ENCODE measurements at places on chromosomes 5 and 9. TPM values are rescaled to one million over a fixed set of nuclear protein-coding genes. Genes with fewer than 3 reads are reported as not detected.

DNA sequence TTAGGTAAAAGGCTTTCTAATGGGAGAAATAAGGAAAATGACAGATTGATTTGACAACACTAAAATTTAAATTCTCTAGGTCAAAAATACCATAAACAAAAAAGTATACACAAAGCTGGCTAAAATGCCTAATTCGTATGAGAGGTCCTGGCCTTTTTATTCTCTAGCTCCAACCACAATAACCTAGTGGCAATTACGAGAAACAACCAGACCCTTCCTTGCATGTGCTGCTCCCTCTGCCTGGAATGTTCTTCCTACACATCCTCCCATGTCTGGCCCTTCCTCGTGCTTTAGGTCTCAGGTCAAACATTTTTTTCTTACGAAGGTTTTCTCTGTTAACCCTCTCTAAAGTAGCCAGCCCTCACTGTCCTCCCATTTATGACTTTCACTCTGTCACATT lies 176.4 kb upstream of the PLPPR1 start:
- H3K36me3 ChIP-seq, result no peaks in the 10 kb centered on the region
- H3K27me3 ChIP-seq, result no peaks in the 10 kb centered on the region
- DNase-seq, result no peak
- no peak overlapping the region for H3K27ac ChIP-seq
- H3K4me3 ChIP-seq, result no peak overlapping the region
- no peaks in the 10 kb centered on the region for H3K4me1 ChIP-seq

RELL2 gene
- total RNA-seq, result 3.8 TPM

GRCh38 chr5:174514983-174515394 lies 209.4 kb upstream of the MSX2 start:
- no peaks in the 10 kb centered on the region for H3K36me3 ChIP-seq
- no peak for DNase-seq
- H3K4me3 ChIP-seq, result no peak overlapping the region
- no peaks in the 10 kb centered on the region for H3K4me1 ChIP-seq

- no peak overlapping the region for H3K4me3 ChIP-seq
- no peak overlapping the region for H3K27ac ChIP-seq
- H3K4me1 ChIP-seq, result no peaks in the 10 kb centered on the region
- no peaks in the 10 kb centered on the region for H3K27me3 ChIP-seq
- no peaks in the 10 kb centered on the region for H3K36me3 ChIP-seq
Measured at GRCh38 chr9:25700430-25700829, 22.2 kb upstream of the TUSC1 start.

DNA sequence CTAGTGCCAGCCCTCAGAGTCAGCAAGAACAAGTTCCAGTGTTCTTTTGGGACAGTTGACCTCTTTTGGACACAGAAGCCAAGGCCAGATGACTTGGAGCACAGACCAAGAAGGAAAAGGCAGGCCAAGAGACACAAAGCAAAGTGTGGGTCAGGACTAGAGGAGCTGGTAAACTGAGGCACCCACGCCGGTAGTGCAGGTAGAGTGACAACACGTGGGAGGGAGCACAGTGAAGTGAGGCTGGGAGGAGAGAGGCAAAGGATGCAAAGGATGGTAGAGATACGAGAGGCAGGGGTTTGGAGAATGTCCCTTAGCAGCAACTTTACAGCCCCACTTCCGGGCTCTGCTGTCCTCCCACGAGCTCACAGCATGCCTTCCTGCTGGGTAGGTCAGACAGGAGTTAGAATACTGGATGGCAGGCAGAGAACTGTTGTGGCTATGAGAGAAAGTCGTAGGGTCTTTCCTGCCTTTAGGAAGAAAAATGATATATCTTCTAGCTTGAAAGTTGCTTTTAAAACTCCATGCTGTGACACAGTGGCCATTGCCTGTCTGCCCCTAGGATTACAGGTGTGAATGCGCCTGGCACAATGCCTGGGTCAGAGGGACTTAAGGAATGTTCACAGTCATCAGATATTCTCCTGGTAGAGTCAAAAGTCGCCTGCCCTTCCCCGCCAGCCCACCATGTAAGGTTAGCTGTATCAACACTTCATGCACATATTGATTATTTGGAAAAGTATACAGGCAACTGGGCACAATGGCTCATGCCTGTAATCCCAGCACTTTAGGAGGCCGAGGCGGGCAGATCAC lies 97.9 kb downstream of the PDE8B start:
- peaks cover 17% of the 10 kb centered on the region for H3K4me1 ChIP-seq
- no peak overlapping the region for H3K27ac ChIP-seq
- H3K27me3 ChIP-seq, result no peaks in the 10 kb centered on the region
- DNase-seq, result no peak

DNA sequence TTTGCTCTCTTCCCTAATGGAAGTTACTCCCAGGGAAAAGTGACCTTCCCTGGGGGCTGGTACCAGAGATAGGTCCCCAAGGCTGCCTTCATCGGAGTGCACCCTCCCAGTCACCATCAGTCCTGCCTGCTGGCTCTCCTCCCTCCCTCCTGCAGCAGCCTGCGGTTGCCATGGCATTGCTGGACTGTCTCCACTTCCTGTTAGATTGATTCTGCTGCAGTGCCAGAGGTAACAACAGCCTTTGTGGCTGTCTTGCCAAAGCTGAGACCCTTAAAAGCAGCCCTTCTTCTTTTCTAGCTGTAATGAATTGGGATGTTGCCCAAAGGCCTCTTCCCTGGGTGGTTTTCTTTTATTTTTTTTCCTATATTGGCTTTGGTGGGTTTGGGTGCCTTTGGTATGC lies 78.1 kb upstream of the PRLR start:
- peaks cover 61% of the 10 kb centered on the region for H3K27me3 ChIP-seq
- H3K36me3 ChIP-seq, result no peaks in the 10 kb centered on the region
- H3K27ac ChIP-seq, result no peak overlapping the region
- no peak overlapping the region for H3K4me3 ChIP-seq
- H3K4me1 ChIP-seq, result peaks cover 6% of the 10 kb centered on the region

GRCh38 chr5:6378766-6379103 lies 388 bp upstream of the MED10 start:
- no peaks in the 10 kb centered on the region for H3K27me3 ChIP-seq
- no peak for DNase-seq
- no peak overlapping the region for H3K27ac ChIP-seq

RNF183 gene
- not detected for total RNA-seq

KIF4B gene
- not detected for total RNA-seq

- no peak overlapping the region for H3K27ac ChIP-seq
- no peak for DNase-seq
Measured at GRCh38 chr5:66560371-66560770, 35.8 kb upstream of the MAST4 start.

DNA sequence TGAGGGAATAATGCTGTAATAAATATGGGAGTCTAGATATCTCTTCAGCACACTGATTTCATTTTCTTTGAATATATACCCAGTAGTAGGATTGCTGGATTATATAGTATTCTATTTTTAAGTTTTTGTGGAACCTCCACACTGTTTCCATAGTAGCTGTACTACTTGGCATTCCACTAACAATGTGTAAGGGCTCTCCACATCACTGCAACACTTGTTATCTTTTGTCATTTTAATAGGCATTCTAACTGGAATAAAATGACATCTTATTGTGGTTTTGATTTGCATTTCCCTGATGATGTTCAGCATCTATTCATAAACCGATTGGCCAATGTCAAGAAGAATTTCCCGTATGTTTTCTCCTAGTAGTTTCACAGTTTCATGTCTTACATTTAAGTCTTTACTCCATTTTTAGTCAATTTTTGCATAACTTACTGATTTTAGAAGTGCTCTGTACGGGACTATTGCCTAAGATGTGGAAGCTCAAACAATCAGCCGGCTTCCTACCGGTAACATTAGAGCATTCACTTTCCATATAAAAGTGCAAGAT lies 1078.8 kb downstream of the TAF11L14 start:
- DNase-seq, result no peak
- no peak overlapping the region for H3K27ac ChIP-seq
- H3K27me3 ChIP-seq, result no peaks in the 10 kb centered on the region

ALDH1A1 gene
- total RNA-seq, result not detected

FGD3 gene
- total RNA-seq, result not detected

CDH6 gene
- total RNA-seq, result 7.2 TPM

GRCh38 chr5:39521940-39522590 lies 97.3 kb upstream of the DAB2 start:
- H3K27ac ChIP-seq, result 0 out of 2 replicates have a peak overlapping the region, but pooled peaks have one; percentile 12
- no peak overlapping the region for H3K4me3 ChIP-seq
- no peaks in the 10 kb centered on the region for H3K27me3 ChIP-seq
- H3K36me3 ChIP-seq, result no peaks in the 10 kb centered on the region

DNA sequence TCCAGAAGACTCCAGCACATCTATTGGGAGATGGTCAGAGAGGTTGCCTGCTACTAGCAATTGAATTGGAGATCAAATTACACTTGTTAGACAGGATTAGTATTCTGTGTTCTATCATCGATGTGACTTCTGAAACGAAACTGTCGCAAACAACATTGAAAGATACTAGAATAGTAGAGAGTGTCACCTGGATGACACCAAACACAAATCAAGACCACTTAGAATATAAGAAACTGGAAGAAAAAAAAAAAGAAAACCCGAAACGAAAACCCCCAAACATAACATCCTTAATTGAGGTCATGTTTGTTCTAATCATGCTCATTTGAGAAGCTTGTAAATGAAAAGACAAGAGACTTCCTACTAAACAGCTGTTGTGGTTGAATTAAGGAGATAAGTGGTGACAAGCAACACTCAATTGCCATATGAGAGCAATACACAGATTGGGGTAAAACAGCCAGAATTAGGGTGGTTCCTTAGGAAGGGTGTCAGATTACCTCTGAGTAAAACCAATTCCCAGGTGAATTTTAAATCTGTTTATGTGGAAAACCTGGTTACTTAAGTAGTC lies 97.6 kb downstream of the BASP1 start:
- H3K4me3 ChIP-seq, result no peak overlapping the region
- H3K27ac ChIP-seq, result 0 out of 2 replicates have a peak overlapping the region, but pooled peaks have one; percentile 28
- H3K4me1 ChIP-seq, result peaks cover 30% of the 10 kb centered on the region
- no peaks in the 10 kb centered on the region for H3K36me3 ChIP-seq
- DNase-seq, result peak; percentile 41

DNA sequence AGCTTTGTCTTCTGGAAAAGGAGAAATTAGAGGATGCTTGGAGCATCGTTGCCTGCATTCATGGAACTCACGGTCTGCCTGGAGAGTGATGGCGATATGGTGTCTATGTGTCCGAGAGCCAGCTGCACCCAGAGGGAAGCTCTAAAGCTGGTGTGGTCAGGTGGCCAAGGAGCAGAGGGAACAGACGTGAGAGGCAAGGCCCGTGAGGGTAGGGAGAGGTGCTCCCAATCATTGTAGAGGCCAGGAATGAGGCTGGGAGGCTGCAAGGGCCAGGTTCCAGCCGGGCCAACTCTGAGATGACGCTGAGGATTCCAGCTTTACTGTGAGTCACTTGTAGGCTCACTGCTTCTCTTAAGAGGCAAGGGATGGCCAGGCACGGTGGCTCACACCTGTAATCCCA lies 7.6 kb downstream of the FGD3 start:
- no peaks in the 10 kb centered on the region for H3K36me3 ChIP-seq
- H3K27me3 ChIP-seq, result no peaks in the 10 kb centered on the region
- no peaks in the 10 kb centered on the region for H3K4me1 ChIP-seq
- no peak overlapping the region for H3K4me3 ChIP-seq

DNA sequence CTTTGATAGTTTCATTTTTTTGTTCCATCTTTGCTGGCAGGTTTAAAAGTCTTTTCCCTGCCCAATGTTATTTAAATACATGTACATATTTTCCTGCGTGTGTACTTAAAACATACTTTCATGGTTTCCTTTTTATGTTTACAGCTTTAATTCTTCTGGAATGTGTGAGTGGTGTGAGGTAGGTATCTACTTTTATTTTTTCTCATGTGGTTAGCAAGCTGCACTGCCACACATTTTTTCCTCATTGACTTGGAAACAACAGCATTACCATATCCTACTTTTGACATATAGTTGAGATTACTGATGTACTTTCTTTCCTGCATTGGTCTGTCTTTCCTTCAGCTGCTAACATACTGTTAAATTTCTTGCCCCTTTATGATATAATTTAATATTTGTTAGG lies 51.4 kb upstream of the COL15A1 start:
- peaks cover 23% of the 10 kb centered on the region for H3K4me1 ChIP-seq
- H3K36me3 ChIP-seq, result no peaks in the 10 kb centered on the region
- DNase-seq, result no peak
- H3K27me3 ChIP-seq, result no peaks in the 10 kb centered on the region

DNA sequence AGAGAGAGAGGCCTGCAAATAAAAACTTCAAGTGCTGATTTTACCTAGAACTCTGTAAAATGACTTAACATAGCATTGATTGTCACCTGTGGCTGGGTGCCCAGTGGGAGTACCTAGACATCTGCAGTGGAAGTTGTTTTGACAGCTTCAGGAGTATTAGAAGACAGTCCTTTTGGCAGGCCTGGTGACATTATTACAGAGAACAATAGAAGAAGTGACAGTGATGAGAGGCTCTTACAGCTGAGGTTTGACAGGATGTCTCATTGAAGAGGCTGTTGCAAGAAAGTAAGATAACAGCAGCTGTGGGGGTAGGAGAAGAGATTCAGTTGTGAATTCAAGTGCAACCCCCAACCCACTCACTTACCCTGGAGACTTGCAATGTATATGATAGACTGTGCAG lies 27.9 kb upstream of the MUSK start:
- no peak overlapping the region for H3K4me3 ChIP-seq
- H3K27ac ChIP-seq, result 0 out of 2 replicates have a peak overlapping the region, but pooled peaks have one; percentile 14
- peaks cover 19% of the 10 kb centered on the region for H3K4me1 ChIP-seq

DNA sequence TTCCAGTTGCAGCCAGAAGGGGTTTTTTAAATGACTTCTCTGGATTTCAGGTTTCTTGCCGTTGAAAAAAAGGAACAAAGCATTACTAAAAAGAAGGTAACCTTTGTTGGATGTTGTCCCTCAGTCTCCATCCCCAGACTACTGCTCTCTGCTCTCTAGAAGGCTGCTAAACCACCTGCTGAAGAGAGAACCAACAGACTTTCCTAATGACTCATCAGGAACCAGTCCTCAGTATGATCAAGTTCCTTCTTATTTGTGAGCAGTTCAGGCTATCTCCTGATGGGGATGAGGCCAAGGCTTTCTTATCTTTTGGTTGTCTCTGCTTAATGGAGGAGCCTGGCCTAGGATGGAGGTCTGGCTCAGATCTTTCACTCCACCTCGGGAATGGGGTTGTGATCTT lies 4.1 kb downstream of the KIF4B start:
- no peaks in the 10 kb centered on the region for H3K36me3 ChIP-seq
- H3K27me3 ChIP-seq, result peaks cover 5% of the 10 kb centered on the region
- no peak overlapping the region for H3K27ac ChIP-seq
- H3K4me3 ChIP-seq, result no peak overlapping the region

NOXA1 gene
- total RNA-seq, result not detected

DNA sequence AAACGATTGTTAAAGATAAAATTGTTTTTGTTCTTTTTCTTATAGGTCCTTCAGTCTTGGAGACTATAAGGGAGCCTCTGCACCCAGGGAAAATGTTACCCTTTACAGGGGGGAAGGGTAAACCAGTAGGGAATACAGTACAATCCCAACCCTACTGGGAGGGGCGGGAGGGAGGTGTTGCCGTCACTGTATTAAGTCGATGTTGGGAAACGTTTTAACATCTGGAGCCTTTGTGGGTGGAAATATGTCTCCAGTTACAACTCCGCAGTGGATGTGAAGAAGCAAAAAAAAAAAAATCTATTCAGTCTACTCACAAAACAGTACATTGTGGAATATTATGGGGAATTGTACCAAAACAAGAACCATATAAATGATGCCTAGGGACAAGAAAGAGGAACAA lies 47.2 kb upstream of the FCHO2 start:
- H3K4me1 ChIP-seq, result no peaks in the 10 kb centered on the region
- no peak overlapping the region for H3K4me3 ChIP-seq
- H3K27ac ChIP-seq, result no peak overlapping the region

- H3K27me3 ChIP-seq, result no peaks in the 10 kb centered on the region
- peak overlapping the region; percentile 65 for H3K27ac ChIP-seq
- peak overlapping the region; percentile 98 for H3K4me3 ChIP-seq
- peaks cover 6% of the 10 kb centered on the region for H3K4me1 ChIP-seq
- 0 out of 2 replicates have a peak, but pooled peaks cover 4% of the 10 kb centered on the region for H3K36me3 ChIP-seq
- peak; percentile 60 for DNase-seq
Measured at GRCh38 chr5:179906795-179907555, 722 bp downstream of the TBC1D9B start.

CAVIN4 gene
- 1.9 TPM for total RNA-seq

All from GM23248 (cell line).